Thymus (tissue), 14 donors: ENCODE measurements at places on chromosomes 1 and 21. TPM values are rescaled to one million over a fixed set of nuclear protein-coding genes. Genes with fewer than 3 reads are reported as not detected.

A3GALT2 gene
- not detected for polyA plus RNA-seq

LRRN2 gene
- 3.0 TPM for polyA plus RNA-seq

RAB29 gene
- polyA plus RNA-seq: 18.8 TPM

WDR47 gene
- 7.8 TPM for polyA plus RNA-seq

CELA3B gene
- 0.32 TPM for polyA plus RNA-seq

RNU1-3 gene
- polyA plus RNA-seq: not detected

DESI2 gene
- 14.7 TPM for polyA plus RNA-seq

CLCA1 gene
- polyA plus RNA-seq: 0.07 TPM

C1orf141 gene
- 0.05 TPM for polyA plus RNA-seq
